HL-60 (cell line): ENCODE measurements at places on chromosomes 2 and 18.

DNA sequence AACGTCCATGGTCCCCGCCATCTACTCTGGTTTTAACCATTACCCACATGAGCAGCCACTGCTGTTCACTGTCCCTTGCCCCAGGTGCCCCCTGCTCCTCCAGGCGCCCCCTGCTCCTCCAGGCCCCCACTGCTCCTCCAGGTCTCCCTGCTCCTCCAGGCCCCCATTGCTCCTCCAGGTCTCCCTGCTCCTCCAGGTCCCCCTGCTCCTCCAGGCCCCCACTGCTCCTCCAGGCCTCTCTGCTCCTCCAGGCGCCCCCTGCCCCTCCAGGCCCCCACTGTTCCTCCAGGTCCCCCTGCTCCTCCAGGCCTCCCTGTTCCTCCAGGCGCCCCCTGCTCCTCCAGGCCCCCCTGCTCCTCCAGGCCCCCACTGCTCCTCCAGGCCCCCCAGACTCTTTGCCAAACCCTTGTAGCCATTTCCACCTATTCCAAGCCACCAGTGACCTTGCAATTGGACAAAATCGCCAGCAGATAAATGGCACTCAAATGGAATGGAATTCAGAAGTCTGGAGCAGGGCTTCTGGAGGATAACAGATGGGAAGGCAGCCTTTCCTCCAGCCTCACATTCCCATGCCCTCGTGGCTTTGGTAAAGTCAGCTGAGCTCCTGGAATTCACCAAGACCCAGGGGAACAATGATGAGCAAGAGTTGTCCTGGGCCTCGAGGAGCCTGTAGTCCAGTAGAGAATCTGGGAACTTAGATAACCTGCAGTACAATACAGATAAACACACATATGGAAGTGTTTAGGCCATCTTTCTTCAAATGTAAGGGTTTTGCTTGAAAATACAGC is 13.3 kb upstream of the RPL31 start:
- DNase-seq = no peak

- DNase-seq = no peak
Measured at GRCh38 chr2:5145801-5146200, 546.4 kb upstream of the SOX11 start.

DNA sequence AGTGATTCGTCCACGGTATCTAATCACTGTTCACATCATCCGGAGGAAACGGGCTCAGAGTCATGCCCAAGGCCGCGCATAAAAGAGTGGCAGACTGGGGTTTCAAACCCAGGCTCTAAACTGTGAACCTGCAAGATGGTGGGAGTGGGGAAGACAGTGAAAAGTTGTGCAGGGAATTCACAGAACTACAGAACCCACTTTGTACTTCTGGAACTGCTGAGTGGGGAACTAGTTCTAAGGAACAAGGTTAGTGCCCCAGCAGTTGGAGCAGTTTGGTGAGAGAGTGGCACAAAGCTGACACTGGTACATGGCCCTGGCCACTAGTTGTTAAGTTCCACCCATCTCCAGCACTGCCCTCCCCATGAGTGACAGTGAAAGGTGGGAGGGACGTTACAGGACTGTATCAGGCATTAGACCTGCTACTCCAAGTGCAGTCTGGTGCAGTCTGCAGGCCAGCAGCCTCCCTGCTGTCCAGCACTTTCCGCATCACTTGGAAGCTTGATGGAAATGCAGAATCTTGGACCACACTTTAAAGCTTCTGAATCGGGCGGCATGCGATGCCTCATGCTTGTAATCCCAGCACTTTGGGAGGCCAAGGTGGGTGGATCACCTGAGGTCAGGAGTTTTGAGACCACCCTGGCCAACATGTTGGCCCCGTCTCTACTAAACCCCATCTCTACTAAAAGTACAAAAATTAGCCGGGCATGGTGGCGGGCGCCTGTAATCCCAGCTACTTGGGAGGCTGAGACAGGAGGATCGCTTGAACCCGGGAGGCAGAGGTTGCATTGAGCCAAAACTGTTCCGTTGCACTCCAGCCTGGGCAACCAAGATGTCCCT is 47.3 kb downstream of the C2orf42 start:
- DNase-seq = peak; percentile 49

DNA sequence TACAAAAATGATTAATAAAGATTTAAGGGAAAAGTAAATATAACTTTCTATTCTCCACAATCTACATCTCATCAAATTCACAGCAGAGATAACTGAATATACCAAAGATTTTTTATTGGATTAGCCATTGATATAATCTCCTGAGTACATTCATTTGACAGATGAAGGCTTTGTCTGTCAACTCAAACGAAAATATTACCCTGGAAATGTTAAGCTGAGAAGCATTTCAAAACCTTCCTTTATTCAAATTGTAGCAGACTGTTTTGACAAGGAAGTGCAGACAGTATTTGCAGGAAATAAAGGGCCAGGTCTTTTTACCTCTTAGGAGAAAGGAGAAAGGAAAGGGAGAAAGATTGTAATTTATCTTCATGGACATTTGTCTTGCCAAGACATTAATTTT is 473.5 kb downstream of the TMEM182 start:
- no peak for DNase-seq

DNA sequence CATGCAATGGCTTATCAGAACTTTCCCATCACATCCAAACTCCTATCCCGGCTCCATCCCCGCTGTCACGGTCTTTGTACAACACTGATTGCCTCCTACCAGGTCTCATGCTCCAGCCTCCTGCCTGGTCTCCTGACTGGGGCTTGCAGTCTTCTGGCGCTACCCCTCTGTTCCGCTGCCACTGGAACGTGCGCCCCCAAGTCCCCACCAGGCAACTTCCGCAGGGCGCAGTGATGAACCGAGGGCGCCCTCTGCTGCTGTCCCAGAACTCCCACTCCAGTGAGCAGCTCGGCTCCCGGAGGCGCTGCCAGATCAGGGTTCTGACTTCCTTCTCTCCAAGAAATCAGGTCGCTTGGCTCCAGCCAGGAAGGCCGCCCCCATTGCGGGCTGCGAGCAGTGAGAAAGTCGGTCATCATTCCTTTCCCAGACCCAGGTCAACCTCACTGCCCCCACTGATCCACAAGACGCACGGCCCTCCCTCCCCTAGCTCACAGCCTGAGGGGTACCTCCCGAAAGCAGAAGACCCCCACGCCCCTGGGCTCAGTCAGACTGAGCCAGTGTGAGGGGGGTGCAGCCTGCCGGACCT is 43.9 kb upstream of the RAB11FIP5 start:
- DNase-seq = peak; percentile 18

- no peak for DNase-seq
Measured at GRCh38 chr2:88659538-88659915, 31.9 kb upstream of the RPIA start.

DNA sequence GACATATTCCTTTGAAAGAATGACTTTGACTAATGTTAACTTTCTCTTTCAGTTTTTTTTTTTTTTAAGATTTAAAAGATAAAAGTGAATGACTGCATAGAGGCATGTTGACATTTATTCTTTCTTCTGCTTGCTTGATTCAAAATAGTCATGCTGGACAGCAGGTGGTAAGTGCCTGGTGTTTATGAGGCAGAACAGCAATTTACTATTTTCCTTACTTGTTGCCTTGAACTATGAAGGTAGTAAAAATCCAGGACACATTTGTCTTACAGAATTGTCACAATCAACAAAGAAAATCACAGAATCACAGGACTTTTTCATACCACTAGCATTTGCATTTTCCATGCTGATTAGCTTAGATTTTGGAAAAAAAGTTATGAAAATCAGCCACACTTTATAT is 388.3 kb downstream of the CTNNA2 start:
- no peak for DNase-seq

GRCh38 chr2:9629222-9630116 is 1.3 kb downstream of the YWHAQ start:
- no peak for DNase-seq
